NCI-H187 (cell line): ENCODE measurements at places on chromosomes 3 and 15.

DNA sequence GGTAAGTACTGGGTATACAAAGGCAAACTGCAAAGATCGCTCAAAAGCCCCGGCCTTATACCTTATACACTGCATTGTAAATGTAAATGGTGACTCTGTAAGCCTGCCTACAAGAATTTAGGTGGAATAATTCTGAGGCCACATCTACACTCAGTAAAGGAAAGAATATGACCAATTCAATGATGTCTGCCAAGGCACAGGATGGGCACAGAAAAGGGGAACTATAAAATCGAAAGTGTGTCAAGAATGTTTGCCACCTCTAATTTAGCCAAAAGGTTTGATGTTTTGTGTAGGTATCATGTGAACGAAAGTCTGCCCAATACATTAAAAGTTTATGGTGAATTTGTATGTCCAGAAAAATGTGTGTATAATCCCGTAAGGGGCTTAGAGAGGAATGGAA is 96.1 kb downstream of the FOXP1 start:
- DNase-seq, result no peak

DNA sequence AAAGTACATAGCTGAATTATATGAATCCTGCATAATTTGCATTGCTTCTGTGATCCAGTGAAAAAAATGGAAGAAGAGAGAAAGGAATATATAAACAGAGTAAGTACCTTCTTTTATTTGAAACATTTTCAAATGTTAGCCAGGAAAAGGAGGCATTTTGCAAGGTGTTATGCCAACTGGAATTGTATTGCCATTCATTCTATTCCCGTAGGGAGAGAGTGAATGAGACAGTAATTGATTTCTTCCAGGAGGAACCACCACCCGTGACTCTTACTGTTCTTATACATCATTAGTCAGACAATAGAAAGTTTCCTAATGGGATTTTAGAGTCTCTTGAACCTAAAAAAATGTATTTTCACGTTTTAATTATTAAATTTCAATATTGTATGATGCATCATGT is 324.1 kb upstream of the ALCAM start:
- DNase-seq, result no peak

DNA sequence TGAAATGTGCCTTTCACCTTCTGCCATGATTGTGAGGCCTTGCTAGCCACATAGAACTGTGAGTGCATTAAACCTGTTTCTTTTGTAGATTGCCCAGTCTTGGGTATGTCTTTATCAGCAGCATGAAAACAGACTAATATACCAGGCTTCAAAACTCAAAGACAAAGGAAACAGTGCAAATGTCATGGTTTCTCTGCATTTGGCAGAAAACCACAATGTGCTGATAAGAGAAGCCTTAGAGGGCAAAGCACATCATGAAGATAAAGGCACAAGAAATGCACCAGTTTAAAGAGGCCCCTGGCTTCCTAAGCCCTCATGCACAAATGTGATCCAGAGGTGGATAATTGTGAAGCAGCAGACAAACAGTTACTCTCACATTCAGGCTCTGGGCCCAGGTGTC is 259.2 kb downstream of the CPNE4 start:
- no peak for DNase-seq

DNA sequence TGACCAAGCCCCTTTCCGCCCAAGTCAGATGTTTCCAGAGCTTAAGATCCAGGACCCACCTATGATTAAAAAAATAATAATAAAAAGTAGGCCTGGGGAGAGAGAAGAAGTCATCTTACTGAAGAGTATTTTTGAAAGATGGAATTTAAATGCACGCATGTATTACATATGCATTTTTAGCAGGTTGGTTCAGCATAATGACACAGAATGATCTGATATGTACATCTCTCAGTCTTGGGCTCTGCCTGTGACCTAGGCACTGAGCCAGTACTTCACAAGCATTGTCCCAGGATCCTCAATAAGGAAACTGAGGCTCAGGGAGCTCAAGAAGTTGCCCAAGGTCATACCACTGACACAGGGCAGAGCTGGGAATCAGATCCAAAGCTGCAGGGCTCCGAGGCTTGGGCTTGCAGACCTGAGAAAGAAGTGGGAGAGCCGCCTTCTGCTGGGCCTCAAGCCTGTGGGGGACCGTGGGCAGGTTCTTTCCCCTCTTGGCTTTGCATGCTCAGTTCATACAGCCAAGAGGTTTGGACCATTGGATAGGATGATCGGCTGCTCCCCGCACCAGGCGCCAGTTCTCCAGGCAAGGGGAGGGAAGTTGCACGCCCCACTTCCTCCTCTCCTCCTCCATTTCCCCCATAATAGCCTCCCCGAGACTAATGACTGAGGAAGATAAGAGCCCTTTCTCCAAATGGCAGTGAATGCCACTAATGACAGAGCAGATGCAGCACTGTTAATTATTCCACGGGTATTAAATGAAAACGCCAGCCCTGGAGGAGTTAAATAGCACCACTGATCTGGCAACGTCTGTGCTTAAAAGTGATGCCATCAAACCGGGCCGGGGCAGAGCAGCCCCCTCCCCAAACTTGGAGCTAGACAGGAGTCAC is 6.9 kb downstream of the SLC6A1 start:
- no peak for DNase-seq

- no peak for DNase-seq
Observed at GRCh38 chr3:96991800-96992365, 177.5 kb downstream of the EPHA6 start.

DNA sequence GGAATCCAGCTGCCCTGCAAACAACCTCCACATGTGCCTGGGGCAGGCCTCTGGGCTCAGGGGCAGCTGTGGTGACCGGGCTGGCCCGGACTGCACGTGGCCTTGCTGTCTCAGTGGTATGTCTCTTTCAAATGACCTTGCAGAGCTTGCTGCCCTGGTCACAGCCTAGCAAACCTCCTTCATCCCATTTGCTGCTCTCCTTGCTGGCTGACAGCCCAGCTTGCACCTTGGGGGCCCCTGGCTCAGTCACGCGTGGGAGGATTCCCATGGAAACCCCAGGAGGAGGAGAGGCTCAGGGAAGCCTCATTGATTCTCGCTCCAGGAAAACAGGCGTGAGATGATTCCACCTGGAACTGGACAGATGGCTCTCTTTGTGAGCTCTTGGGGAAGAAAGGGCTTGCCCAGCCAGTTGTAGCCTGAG is 5.6 kb downstream of the SPSB4 start:
- no peak for DNase-seq

GRCh38 chr3:71031914-71032521 is 551.5 kb downstream of the FOXP1 start:
- no peak for DNase-seq

DNA sequence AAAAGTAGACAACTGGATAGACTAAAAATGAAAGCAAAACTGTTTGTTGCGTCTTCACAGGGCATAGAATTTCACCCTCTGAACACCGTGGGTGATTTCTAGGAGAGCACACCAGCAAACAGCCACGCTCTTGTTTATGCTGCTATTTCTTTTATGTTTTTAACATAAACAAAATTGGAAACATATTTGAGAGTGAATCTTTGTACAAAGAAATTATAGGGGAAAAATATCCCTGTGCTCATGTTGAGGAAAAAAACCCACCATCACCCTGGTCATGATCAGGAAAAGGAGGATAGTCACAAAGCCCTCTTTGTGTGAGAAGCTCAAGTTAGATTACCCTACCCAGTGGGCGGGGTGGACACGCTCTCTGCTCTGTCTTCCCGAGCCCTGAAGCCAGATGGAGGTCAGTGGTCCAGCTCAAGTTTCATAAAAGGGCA is 313.3 kb downstream of the SATB1 start:
- DNase-seq, result no peak

DNA sequence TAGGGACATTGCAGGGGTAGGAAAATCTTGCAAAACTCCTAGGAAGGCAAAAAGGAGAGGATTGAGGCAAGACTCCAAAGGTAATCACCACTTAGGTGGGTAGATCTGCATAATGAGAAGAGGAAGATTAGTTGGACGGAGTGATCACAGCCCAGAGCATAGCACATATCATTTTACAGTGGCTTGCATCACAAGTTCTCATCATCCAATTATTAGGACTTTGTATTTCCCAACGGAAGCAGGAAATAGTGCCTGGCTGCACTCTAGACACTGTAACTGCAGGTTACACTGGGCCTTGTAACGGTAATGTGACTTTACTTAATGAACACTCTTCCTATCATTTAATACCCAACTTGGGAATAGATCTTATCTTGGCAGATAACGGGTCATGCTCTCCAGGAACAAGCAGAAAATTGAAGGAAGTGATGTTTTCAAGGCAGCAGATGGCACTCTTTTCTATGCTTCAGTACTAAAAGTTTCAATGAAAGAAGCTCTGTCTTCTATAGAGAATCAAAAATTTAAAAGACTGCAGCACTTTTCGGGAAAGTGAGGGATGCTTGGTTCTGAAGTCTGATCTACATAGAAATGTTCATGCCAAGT is 101.9 kb upstream of the KCNMB2 start:
- no peak for DNase-seq

GRCh38 chr15:68681836-68682235 is 103.0 kb downstream of the CORO2B start:
- DNase-seq, result no peak
